WTC11 (cell line): ENCODE measurements at places on chromosomes 2 and 18.
A peak's percentile ranks its signal among the peaks of the same experiment; 100 is the strongest.

- DNase-seq: no peak
Observed at GRCh38 chr2:134425724-134426496, 172.0 kb downstream of the MGAT5 start.

GRCh38 chr18:12254136-12254819 lies at the start of gene CIDEA:
CIDEA (plus strand) TSS chr18:12254361; CDS start chr18:12254384, 23 bp downstream.
- peak; percentile 66 for DNase-seq

GRCh38 chr2:239951129-239951734 lies 73.9 kb downstream of the NDUFA10 start:
- no peak for DNase-seq

DNA sequence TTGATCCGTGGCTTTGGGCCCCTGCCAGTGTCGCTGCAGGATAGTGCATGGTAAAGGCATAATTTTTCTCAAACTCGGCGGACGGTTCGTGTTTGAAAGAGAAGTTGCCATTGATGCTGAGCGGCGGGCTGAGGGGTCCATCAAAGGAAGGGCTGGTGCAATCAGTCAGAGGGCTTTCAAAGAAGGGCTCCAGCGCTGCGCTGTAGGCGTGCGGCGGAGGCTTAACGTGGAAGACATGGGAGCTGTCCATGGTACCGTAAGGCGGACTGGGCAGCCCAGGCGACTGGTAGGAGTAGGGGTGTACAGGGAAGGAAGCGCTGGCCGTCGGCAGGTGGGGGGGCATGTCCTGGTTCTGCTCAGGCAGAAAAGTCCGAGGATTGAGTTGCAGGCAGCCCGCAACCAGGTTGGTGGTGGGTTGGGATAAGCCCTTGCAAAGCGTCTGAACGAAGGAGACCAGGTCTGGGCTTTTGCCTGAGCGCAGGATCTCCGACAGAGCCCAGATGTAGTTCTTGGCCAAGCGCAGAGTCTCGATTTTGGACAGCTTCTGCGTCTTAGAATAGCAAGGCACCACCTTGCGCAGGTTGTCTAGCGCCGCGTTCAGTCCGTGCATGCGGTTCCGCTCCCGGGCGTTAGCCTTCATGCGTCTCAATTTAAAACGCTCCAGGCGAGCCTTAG lies 2.3 kb downstream of the NEUROD1 start:
- DNase-seq: peak; percentile 94

GRCh38 chr2:65053199-65053598 lies 3.0 kb upstream of the CEP68 start:
- no peak for DNase-seq

GRCh38 chr18:58044370-58045241 lies 580 bp downstream of the NEDD4L start:
- DNase-seq: peak; percentile 52

DNA sequence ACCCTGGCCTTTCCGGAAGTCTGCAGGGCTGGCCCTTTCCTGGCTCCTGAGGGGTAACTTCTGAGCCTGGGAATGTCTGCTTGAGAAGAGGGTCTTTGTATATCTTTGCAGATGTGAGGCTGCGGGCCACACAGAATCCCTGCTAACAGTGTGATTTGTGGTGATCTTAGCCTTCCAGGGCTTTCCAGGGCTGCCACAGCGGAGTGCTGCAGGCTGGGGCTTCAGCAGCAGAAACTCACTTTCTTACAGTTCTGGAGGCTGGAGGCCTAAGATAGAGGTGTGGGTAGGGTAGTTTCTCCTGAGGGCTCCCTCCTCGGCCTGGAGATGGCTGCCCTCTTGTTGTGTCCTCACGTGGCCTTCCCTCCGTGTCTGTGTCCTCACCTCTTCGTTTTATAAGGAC lies 294.7 kb upstream of the HS6ST1 start:
- DNase-seq: no peak

DNA sequence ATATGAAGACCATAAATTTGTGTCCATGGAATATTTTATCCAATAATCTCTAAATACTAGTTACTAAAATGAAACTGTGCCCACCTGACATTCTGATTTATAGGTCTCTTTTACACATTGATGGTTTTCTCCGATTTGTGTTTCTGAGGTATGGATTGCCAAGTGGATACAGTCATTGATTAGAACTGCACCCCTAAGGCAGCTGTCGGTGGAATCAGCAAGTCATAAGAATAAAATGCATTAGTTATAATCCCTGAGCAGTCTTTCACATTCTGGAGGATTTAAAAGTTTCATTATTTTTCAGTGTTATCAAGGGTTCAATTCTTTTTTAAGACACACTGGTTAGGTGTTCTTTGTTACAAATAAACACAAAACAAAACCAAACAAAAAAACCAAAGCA lies 6.0 kb downstream of the CAVIN2 start:
- no peak for DNase-seq

GRCh38 chr2:225739328-225739727 lies 339.8 kb downstream of the NYAP2 start:
- no peak for DNase-seq

GRCh38 chr2:118123561-118124232 lies 35.4 kb downstream of the INSIG2 start:
- no peak for DNase-seq

GRCh38 chr2:45011621-45012602 lies 2.7 kb upstream of the SIX2 start:
- no peak for DNase-seq

DNA sequence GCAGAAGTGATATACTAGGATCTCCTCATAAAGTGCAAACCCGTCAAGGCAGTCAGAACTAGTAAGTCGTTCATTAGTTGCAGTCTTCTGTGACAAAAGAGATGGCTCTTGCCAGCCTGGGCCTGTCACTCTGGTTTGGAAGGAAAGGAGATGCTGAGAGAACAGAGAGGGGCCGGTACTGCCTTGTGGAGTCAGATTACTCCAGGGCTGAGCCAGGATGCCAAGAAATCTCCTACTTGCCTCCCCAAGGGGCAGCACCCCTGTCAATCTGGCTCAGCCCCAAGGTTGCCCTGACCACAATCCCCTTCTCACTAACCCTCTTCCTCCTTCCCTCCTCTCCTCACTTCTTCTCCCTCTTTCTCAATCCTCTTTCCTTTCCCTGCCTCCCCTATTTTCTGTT lies 62.9 kb upstream of the ASPRV1 start:
- DNase-seq: peak; percentile 35

- DNase-seq: no peak
Observed at GRCh38 chr2:165268754-165269153, 29.5 kb downstream of the SCN2A start.
